ENCODE measurements at places on chromosomes 7 and 10.

- DNase-seq, result no peak
Measured at GRCh38 chr7:13148548-13148947, 461.1 kb downstream of the ARL4A start.

GRCh38 chr7:151590071-151590849, 70.6 kb upstream of the RHEB start:
- no peak for DNase-seq

DNA sequence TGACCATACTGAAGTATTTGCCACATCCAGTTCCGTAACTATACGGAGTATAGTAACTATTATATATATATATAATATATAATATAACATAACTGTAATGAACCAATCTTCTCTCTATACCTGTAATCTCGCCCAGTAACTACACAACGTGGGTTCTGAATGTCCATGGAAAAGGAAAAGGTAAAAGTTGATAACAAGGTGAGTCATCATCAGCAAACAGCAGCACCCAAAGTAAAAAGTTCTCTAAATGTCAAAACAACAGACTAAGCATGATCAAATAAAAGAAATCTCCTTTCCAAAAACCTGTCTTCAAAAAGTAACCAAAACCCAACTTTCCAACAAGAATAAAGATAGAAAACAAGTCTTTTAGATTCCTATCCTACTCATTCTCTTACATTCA, 42.8 kb downstream of the ELAPOR2 start:
- DNase-seq, result no peak

DNA sequence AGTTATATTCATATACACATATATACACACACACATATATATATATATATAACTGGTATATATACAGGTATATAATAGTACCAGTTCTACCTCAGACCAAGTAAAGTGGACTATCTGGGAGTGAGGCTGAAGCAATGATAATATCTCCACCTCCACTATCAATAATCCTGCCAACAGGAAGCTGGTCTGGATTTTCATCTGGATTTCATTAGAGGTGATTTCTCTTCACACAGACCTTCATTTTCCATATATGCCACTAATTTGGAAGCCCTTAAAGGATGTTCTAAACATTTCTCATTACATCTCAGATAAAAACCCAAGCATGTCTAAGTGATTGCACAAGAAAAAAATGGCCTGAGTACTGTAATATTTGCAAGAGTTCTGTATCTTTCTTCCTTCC, 1.7 kb upstream of the SLC35B4 start:
- no peak for DNase-seq

- DNase-seq, result no peak
Measured at GRCh38 chr10:133132473-133133291, 27.3 kb upstream of the KNDC1 start.

DNA sequence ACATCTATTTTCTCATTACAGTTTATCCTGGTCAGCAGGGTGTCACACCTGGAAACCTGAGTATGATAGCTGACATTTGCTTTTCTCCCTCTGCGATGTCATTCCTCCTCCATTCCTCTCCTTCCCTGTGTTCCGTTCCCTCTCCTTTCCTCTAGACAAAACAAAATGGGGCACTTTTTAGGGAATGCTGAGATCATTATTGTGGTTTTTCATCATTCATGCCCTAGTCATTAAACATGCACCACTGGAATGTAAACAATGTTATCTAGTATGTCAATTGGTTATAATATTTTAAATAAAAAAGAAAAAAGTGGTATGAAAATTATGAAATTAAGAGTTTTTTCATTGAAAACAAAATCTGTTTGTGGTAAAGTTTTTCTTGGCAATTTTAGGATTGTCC, 132.6 kb downstream of the MAPK8 start:
- DNase-seq, result no peak

DNA sequence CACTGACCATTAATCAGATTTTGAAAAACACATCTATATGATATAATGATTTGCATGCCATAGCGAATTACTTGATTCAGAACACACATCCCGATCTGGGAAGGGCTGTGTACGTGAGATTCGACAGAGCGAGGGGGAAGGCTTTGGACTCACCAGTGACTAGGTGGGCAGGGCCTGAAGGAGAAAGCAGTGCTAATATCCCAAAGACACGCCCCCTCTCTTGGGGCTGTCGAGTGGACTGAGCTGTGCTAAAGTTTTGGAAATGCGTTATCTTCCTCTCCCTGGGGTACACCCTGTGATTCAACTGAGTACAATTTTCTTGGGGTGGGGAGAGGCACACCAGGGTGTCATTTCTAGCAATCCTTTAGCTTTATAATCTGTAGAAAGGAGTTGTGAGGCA, 1.8 kb downstream of the LRRC17 start:
- no peak for DNase-seq

GRCh38 chr7:111006691-111007090, 84.2 kb upstream of the LRRN3 start:
- DNase-seq, result no peak

All from stromal cell of bone marrow (primary cell).